ENCODE measurements at places on chromosomes 12 and 14.

GRCh38 chr12:24937553-24938244 is 11.2 kb downstream of the BCAT1 start:
- DNase-seq = no peak

GRCh38 chr12:20024194-20024593 is 344.1 kb upstream of the PDE3A start:
- peak; percentile 10 for DNase-seq

GRCh38 chr12:110689281-110690126 is 589 bp upstream of the HVCN1 start:
- DNase-seq = no peak

- peak; percentile 96 for DNase-seq
These were observed 12.9 kb downstream of the GNG2 start for GRCh38 chr14:51873221-51873893.
